ENCODE measurements at places on chromosomes 2 and 18.

DNA sequence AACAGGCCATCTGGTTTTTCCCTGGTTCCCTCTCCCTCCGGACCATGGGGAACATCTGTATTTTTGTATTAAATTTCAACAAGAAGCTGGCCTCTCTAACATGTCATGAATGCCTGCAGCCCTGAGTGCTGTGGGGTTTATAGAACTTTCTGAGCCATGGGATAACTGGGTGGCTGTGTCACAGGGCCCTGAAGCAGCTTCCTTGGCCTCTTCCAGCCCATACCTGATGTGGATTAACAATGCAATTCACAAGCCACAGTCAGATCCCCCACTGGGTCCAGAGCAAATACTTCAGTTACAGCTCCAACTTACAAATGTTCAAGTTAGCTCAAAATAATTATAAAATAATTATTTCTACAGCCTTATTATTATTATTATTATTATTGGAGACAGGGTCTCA lies 307.8 kb upstream of the CELF4 start:
- DNase-seq: no peak

DNA sequence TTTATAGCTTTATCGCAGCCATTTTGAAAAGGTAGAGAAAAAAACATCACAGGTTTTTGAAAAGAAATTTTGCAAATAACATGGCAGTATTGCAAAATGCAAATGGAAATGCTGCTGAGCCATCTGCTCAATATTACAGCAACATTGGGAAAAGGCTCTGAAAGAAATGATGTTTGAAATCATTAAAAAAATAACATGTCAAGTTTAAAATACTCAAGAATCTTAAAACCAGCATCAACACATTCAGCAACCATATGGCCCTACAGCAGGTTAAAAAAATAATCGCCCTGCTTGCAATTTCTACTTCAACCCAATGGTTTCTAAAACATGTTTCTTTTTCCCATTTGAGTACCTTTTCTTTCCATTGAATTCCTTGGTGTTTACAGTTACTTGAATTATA lies 289.4 kb downstream of the AFF3 start:
- DNase-seq: no peak

GRCh38 chr2:144567745-144568144 lies 47.8 kb upstream of the ZEB2 start:
- no peak for DNase-seq

- no peak for DNase-seq
These were observed 79.1 kb downstream of the AOX1 start for GRCh38 chr2:200664770-200665494.

- DNase-seq: no peak
These were observed 132.8 kb downstream of the ACOXL start for GRCh38 chr2:110865188-110865587.

DNA sequence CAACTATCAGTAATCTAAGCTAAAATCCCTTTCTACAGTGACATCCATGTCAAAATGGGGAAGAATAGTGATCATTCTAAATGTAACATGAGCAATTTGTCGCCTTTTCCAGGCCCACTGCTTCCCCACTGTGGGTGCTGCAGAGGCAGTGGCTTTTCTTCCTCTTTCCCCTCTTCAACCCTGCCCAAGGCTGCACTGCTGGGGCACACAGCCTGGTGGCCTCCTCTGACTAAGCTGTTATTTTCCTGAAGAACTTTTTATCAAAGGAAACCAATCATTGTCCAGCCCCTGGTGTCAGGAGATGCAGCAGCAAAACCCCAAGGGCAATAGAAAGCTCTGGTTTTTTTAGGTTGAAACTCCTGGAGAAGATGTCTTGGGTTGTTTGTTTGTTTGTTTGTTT lies 117.6 kb upstream of the KLF7 start:
- no peak for DNase-seq

DNA sequence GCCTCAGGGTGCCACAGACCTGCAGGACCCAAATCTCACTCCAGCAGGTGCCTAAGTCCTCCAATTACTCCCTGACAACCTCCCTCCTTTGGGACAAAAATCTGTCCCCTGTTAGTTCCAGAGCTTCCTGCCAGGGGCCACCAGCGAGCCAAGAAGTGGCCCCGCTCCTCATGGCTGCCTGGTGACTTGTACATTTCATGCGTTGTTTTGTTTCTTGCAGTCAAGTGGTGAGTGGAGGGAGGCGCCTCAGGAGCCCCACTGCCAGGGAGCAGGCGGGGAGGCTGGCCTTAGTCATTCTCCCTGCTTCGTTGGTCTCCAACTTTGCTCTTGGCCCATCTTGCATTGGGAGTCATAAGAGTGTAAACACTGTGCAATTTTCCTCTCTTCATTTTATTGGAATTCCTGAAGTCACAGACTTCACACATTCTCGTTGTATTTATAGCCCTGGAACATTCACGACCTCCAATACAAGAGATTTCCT lies 81.3 kb downstream of the KCNF1 start:
- no peak for DNase-seq

DNA sequence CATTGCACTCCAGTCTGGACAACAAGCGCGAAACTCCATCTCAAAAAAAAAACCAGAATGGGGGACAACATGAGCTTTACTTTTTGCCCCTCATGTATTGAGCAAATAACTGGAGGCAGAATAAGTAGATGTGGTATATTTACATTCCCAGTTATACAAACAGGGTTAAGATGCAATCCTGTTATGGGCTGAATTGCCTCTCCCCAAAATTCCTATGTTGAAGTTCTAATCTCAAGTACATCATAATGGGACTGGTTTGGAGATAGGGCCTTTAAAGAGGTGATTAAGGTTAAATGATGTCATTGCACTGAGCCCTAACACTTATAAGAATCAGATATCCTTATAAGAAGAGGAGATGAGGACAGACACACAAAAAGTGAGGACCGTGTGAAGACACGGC lies 319.8 kb upstream of the KLHL29 start:
- DNase-seq: no peak

DNA sequence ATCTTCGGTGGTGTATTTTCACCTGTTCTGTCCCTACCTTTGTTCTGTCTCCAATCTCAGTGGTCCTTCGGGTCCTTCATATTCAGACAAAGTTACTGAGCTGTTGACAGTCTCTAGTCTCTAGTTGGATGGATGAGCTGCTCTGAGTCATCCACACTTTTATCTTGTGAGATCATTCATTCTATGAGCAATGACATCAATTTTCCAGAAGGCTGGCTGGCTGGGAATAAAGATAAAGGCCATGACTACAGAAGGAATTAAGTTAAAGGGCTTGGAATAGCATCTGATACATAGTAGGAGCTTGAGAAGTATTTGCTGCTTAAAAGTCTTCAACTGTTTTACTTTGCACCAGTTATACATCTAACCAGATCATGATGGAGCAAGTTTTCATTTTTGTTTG lies 43.1 kb upstream of the SLC39A10 start:
- peak; percentile 78 for DNase-seq

DNA sequence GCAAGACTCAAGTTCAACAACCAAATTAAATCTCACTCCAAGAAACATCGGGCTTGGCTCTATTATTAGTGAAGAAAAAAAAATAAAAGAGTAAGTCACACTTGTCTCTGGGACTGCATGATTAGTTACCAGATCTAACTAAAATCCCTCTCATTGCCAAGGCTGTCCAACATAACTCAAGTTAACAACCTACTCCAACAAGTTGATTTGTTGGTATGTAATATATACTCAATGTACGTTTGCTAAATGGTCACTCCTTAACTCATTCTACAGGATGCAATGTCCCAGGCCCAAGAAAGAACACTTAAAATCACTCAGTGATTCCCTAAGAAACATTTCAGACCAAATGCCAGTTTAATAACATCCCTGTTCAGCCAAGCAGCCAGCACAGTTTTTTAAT lies 95.1 kb downstream of the DYM start:
- DNase-seq: no peak

DNA sequence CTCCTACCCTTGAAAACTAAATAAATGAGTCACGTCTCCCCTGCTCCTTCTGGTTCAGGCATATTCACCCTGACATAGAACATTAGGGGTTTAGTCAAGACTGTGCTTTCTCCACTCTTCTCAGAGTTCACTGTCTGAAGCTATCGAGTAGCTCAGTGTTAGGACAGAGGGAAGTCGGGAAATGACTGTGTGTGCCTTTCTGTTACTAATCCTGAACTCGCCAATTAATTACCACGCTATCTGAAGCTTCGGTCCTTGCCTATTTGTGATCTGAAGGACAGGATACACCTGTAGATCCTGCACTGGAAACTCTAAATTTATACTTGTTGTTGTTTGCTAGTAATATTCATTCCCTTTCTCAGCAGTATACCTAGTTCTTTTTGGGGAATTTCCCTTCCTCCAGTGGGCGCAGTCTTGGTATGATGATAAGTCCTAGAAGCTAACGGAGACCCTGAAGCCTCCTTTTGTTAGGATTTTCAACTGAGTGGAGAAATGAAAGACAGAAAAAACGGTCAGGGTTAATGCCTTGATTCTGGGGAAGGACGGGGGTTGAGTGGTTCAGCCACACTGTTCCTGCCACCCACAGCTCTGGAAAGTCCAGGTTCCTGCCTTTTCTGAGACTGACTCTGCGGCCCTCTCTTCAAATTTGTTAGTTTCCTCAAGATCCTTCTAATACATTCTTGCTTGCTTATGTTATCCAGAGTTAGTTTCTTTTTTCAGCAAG lies 218.0 kb downstream of the DLGAP1 start:
- DNase-seq: no peak

- no peak for DNase-seq
These were observed 167.1 kb upstream of the FOSL2 start for GRCh38 chr2:28225473-28226080.

DNA sequence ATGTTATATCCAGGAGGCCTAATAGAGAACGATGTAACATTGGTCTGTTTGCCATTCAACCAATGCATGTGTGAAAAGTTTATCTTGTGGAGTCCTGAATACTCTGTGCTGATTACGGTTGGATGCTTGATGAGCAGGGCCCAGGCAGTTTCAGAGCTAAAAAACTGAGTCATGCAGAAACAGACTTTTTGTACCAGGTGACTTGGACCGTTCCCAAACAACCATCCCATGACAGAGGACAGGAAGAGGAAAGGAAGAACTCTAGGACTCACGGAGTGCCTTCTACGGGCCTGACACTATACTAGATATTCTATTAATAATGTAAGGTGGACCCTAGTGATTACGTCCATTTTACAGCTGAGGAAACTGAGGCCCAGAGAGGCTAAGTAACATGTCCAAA lies 142.1 kb downstream of the ARHGAP28 start:
- no peak for DNase-seq

- no peak for DNase-seq
These were observed 79.4 kb upstream of the FAM117B start for GRCh38 chr2:202555356-202555755.

- DNase-seq: no peak
These were observed 45.0 kb downstream of the QPCT start for GRCh38 chr2:37389395-37389794.

GRCh38 chr18:47574966-47575365 lies 323.5 kb upstream of the SKOR2 start:
- no peak for DNase-seq

DNA sequence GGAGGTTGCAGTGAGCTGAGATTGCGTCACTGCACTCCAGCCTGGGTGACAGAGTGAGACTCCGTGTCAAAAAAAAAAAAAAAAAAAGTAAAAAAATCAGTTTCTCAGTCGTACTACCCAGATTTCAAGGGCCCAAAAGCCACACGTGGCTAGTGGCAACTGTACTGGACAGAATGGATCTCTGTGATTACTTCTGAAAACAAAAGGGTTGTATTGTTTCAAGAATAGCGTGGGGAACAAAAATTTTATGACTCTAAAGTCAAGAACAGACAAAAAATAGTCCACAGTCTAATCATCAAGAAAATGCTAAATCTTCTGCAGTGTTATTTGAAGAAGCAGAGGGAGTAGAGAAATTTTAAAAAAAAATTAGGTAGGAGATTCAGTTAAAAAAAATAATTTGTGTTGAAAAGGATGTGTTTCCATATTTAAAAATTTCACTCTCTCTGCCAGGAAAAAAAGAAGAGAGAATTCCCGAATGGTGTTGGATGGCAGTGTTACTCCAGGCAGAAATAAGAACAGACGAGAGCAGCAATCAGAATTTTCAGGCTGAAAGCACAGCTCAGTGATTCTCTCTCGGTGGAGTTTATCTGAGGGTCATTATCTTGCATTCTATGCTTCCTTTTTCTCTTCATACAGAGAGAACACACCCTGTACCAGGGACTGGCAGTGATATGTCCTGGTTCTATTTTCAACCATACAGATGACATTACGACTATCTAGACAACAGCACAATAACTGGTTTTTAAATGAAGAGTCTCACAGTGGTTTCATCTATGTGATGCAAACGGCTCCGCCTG lies 61.8 kb downstream of the CABYR start:
- DNase-seq: no peak

DNA sequence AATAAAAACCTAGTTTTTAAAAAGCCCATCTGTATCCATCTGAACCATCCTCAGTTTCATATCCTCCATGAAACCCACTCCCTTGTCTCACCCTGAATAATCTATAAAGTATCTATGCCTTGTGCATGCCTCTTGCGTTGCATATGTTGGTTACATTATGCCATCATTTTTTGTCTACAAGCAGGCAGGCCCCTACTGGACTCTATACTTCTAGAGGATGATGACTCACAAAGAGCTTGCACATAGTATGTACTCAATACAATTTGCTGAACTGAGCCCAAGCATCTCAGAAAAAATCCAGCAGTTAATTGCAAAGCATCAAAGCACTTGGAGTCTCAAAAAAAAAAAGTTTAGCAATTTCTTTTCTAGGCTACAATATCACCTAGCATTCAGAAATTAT lies 95.6 kb downstream of the DYM start:
- no peak for DNase-seq

DNA sequence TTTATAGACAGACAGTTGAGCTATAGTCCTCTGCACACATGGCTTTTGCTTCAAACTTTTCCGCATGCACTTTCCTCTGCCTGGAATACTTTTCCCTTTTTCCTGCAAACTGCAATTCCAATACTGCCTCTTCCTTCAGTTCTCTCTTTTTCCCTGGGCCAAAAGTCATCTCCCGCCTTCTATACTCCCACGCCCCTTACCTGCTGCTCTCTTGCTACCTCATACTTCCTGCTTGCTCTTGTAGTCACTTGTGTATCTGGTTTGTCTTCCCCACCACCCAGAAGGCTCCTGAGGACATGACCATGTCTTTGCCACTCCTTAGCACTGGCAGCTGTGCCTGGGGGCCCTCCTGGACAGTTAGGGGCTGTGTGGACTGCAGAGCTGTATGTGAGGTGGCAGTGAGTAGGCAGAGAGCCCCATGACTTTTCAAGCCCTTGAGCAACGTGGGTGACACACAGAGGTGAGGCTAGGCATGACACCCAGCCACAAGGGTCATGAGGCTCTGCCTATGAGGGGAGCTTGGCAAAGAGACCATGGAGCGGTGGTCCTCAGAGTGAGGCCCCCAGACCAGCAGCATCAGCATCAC lies 23.2 kb downstream of the SPEG start:
- DNase-seq: no peak

DNA sequence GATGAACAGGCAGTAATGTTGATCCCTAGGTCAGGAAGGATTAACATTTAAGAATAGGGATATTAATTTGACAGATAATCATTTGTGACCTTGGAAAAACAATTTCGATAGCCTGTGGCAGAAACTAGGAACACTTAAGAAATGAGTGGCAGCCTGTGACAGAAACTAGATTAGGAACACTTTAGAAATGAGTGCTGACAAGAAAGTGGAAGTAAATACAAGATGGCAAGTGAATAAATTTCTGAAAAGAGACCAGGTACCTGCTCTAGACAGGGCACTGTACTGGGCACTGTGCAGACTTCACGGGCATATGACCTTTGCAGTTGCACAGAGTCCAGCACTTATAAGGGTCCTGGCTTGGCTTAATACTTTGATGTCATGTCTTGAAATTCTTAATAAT lies 5.5 kb upstream of the HNRNPA3 start:
- DNase-seq: no peak

- peak; percentile 59 for DNase-seq
These were observed 95.6 kb downstream of the SP3 start for GRCh38 chr2:173869244-173870229.
